ENCODE measurements at places on chromosomes 16 and 17. TPM values are rescaled to one million over a fixed set of nuclear protein-coding genes. Genes with fewer than 3 reads are reported as not detected.

SAT2 gene
- 327 TPM for polyA plus RNA-seq

BAHCC1 gene
- polyA plus RNA-seq, result 21.9 TPM

SPATA22 gene
- not detected for polyA plus RNA-seq

CX3CL1 gene
- 30.6 TPM for polyA plus RNA-seq

SDR42E1 gene
- polyA plus RNA-seq, result 18.6 TPM

VAT1L gene
- 14.8 TPM for polyA plus RNA-seq

RHBDL1 gene
- polyA plus RNA-seq, result 2.6 TPM

EVPL gene
- 63.2 TPM for polyA plus RNA-seq

GRAP gene
- 2.9 TPM for polyA plus RNA-seq

NPIPB12 gene
- 137 TPM for polyA plus RNA-seq

SLC6A4 gene
- polyA plus RNA-seq, result 30.1 TPM

All from large intestine (tissue), 12 donors.